ENCODE measurements at places on chromosomes 3 and 15. TPM values are rescaled to one million over a fixed set of nuclear protein-coding genes. Genes with fewer than 3 reads are reported as not detected.

The TEX55 gene
- not detected for total RNA-seq

The PTX3 gene
- total RNA-seq: not detected

The UPK1B gene
- not detected for total RNA-seq

The DNAH12 gene
- 0.22 TPM for total RNA-seq

The PLSCR4 gene
- total RNA-seq: not detected

The GABRA5 gene
- total RNA-seq: not detected

The SQOR gene
- 44.9 TPM for total RNA-seq
